ENCODE measurements at places on chromosomes 3 and 15.

GRCh38 chr3:14452740-14453710 lies 50.6 kb downstream of the SLC6A6 start:
- DNase-seq, result no peak

- DNase-seq, result no peak
Observed at GRCh38 chr15:83283813-83284558, 478 bp downstream of the BNC1 start.

DNA sequence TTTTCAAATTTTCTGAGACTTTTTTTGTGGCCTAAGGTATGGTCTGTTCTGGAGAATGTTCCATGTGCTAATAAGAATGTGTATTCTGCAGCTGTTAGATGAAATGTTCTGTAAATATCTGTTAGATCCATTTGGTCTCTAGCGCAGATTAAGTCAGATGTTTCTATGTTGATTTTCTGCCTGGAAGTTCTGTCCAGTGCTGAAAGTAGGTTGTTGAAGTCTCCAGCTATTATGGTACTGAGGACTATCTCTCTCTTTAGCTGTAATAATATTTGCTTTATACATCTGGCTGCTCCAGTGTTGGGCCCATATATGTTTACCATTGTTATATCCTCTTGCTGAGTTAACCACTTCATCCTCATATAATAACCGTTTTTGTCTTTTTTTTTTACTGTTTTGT lies 13.2 kb upstream of the TUBGCP5 start:
- no peak for DNase-seq

- no peak for DNase-seq
Observed at GRCh38 chr3:71821116-71821515, 36.2 kb upstream of the PROK2 start.

DNA sequence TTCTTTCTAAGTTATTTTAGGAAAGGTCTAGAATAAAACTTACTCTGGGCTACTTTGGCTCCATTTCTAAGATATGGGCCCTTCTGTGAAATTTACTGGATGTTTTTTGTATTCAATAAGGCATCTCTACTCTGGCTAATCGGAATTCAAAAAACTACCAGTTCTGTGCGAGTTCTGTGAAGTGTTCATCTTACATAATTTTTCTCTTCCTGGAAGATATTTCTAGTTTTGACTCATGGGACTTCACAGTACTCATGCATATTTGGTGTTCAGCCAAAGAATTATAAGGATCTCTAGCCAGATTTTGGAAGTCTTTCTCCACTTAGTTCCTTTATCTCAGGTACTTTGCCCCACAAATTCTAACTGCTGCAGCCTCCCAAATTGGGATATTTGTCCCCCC lies 46.4 kb upstream of the MBNL1 start:
- DNase-seq, result no peak

GRCh38 chr3:134374105-134374790 lies at the start of gene AMOTL2:
Gene AMOTL2 (minus strand): TSS chr3:134374447. CDS start chr3:134371433, 3,014 bp downstream.
- peak; percentile 16 for DNase-seq

GRCh38 chr3:41103200-41103599 lies 96.1 kb upstream of the CTNNB1 start:
- no peak for DNase-seq

DNA sequence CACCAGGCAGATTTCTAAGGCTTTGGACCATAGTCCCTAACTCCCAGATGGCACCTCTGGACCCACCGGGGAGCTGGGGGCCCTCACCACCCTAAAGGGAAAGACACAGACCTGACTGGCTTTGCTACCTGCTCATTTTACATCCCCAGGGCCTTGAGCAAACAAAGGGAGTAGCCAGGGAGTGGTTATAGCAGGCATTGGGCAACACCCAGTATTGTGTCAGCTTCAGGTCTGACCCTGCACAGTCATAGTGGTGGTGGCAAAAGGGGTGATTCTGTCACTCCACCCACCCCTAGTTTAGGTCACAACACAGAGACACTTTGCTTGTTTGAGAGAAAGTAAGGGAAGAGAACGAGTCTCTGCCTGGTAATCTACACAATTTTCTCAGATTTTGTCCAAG lies 352.5 kb downstream of the DIPK2A start:
- no peak for DNase-seq

- no peak for DNase-seq
Observed at GRCh38 chr3:98912448-98912847, 11.0 kb upstream of the DCBLD2 start.

DNA sequence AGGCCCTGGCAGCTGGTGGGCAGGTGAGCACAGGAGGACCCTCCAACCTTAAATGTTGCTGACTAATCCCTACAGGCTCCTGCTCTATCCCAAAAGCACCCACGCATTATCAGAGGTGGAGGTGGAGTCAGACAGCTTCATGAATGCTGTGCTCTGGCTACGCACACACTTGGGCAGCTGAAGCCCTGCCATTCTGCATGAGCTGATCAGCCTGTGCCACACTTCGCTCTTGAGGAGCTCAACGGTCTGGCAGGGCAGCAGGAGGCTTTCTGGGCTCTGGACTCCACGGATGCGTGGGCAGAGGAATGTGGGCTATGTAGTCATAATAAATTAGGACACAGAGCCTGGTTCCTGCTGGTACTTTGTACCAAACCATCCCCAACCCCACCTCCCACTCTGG lies 6.1 kb downstream of the MST1 start:
- DNase-seq, result no peak

GRCh38 chr3:138950006-138950644 lies 3.1 kb downstream of the FOXL2NB start:
- no peak for DNase-seq

GRCh38 chr15:101361418-101361817 lies 66.4 kb upstream of the SNRPA1 start:
- no peak for DNase-seq

- no peak for DNase-seq
Observed at GRCh38 chr15:72162569-72162968, 35.0 kb downstream of the GRAMD2A start.

GRCh38 chr3:40465111-40465407 lies 7.9 kb downstream of the RPL14 start:
- no peak for DNase-seq

- DNase-seq, result no peak
Observed at GRCh38 chr3:177385831-177386301, 188.6 kb upstream of the TBL1XR1 start.

DNA sequence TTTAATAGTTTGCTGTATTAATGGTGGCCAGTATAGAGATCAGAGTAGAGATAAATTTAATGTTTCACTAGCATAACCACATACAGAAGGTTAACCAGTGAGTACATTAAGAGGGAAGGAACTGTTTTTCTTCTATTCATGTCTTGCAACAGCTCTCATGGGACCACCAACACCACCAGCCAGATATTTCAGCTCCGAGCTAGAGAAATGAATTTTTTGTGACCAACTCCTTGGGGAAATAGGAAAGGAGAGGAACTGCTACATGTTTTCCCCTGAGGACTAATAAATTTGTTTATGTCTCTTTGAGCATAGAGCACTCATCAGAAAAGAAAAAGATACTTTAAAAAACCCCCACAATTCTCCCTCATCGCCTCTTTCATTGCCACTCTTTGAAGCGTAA lies 247.5 kb downstream of the MBNL1 start:
- DNase-seq, result no peak

- no peak for DNase-seq
Observed at GRCh38 chr15:94761574-94761973, 530.2 kb downstream of the MCTP2 start.

DNA sequence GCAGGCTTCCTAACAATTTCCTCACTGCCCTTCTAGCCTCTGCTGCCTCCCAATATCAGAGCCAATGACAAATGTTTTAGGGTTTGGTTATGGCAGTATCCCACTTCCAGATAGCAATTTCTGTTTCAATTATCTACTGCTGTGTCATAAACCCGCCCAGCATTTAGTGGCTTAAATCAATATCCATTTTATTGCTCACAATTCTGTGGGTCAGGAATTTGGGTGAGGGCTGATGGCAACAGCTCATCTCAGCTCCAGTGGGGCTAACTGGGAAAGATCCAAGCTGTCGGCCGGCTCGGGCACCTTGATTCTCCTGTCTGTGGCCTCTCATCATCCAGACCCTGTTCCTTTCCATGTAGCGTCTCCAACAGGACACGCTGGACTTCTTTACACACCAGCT lies 85.3 kb upstream of the GOLGA8J start:
- DNase-seq, result no peak

GRCh38 chr15:92062505-92062904 lies 209.0 kb downstream of the SLCO3A1 start:
- no peak for DNase-seq

DNA sequence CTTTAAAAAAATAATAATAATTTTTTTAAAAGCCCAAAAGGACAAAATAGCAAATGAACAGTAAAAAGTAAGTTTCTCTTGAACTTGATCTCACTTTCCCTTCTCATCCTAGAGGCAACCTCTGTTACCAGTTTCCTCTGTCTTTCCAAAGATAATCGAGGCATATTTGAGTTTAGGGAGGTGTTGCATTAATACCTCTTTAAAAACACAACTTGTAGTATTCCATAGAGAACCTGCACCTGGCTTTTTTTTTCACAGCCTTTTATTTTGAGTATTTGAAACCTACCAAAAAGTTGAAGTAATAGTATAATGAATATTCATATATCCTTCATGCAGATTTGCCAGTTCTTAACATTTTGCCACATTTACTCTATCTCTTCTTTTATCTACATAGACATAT lies 9.1 kb downstream of the CSK start:
- no peak for DNase-seq

GRCh38 chr3:5645692-5646410 lies 458.3 kb downstream of the EDEM1 start:
- no peak for DNase-seq

GRCh38 chr3:179018808-179019207 lies 52.8 kb downstream of the ZMAT3 start:
- DNase-seq, result no peak

- no peak for DNase-seq
Observed at GRCh38 chr3:19116239-19116638, 32.1 kb upstream of the KCNH8 start.

- no peak for DNase-seq
Observed at GRCh38 chr3:46759239-46760167, 41.8 kb upstream of the PRSS50 start.

DNA sequence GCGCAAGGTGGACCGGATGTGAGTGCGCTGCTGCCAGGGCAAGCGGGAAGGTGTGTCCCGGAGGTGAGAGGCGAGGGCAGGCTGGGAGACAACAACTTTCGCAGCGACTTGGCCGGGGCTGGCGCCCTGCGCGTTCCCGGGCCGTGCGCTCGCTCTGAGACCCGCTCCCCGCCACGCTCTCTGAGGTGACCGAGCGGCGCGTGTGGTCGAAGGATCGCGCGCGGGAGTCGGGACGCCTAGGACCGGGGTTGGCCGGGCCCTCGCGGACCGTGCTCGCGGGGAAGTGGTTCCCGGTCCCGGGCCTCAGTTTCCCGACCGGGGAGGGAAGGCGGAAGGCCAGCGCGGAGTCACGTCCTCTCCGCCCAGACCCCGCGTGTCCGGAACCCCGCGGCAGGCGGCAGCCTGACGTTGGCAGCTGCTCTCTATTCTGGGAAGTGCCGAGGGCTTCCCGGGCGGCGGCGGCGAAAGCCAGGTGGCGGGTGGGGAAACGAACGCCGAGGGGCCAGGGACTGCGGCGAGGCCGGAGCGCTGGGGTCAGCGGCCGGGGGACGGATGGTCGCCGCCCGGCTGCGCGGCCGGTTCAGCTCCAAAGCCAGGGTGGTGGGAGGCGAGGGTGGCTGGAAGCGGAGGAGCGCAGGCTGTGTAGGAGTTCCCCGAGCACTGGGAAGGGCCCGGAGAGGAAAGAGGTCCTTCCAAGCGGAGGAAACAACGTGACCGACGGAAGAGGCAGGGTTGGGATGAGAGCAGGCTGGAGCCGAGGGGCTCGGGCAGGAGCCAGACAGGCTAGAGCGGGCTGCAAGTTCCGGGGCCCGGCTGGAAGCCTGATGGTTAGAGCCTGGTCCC lies 1.0 kb upstream of the IGF2BP2 start:
- no peak for DNase-seq
